Mesendoderm (in vitro differentiated cells): ENCODE measurements at places on chromosomes 4 and X.

- no peak for DNase-seq
Observed at GRCh38 chr4:73586040-73586439, 34.2 kb downstream of the RASSF6 start.

DNA sequence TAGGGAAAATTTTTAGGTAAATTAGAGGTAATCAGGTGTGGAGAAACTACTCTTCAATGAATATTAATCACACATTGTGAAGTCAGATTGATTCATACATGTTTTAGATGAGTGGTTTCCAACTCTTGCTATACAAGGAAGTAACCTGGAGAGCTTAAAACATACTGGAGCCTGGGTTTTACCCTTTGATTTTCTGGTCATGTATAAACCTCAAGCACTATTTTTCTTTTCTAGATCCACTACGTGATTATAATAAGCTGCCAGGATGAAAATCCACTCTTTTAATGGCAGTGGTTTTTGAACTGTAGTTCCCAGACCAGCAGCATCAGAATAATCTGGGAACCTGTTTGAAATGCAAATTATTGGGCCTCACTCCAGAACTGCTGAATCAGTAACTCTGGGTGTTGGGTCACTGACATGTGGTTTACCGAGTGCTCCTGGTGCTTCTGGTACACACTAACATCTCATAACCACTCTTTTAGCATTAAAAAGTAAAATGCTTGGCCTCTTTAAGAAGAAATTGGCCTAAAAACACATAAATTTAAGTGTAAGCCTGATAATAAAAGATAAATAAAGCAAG is 63.4 kb downstream of the DCAF12L1 start:
- peak; percentile 0 for DNase-seq

GRCh38 chr4:176611951-176612350 is 180.8 kb downstream of the VEGFC start:
- no peak for DNase-seq

DNA sequence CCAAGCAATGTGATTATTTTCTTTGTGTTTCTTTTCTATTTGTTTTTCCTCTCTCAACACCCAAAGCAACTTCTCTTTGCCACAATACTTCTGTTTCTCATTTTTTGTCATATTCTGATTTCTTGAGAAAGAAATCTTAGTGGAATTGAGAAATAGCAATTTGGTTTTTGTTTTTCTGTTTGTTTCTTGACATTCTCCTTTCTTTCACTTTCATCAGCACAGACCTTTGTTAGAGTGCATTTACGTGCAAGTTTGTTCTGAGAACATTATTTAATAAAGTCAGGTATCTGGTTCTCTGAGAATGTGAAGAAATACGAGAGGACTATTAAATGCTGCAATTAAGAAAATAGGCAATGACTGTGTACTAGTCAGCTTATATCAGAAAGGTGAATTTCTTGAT is 608.1 kb upstream of the AADAT start:
- no peak for DNase-seq

DNA sequence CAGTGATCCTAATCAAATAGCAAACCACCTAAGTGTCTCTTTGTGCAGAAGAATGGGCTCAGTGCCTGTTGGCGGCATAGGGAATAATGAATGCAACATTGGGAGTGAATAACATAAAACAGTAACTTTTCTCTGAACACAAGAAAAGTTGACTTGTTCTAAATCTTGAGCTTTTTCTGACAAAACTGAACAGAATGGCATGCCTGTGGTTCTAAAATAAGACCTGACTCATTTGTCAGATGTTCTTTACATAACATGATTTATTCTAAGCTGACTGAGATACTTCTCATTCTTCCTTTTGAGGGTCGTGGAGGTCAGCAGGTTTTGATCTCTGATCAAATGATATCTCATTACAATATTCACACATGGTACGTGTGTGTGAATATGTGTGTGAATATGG is 165.4 kb upstream of the WDR1 start:
- DNase-seq, result no peak

DNA sequence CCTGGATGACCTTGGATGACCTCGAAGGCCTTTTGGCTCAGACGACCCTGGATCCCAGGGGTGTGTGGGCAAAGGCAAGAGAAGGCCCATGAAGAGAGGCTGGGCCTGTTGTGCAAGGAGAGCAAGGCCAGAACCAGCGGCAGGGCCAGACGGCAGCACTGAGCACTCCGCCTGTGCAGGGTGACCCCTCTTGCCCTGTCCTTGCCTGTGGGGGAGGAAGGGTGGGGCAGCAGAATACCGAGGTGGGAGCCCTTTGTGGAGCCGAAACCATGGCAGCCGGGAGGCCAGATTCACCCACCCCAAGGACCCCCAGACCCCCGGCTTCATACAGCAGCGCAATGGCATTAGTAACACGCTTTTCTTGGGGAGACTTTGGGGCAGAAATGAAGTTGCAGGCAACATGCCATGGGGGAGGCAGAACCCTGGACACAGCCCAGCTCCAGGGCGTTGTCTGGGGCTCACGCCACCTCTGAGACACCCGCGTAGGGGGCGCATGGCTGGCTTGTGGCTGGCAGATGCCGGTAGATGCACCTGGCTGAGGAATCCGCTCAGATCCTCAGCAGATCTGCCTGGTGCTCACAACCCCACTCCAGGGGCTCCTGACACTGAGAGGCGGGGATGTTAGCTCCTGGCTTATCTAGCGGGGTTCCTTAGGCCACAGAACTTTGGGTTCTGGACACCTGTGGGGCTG is 114.5 kb downstream of the FAM53A start:
- DNase-seq, result no peak

DNA sequence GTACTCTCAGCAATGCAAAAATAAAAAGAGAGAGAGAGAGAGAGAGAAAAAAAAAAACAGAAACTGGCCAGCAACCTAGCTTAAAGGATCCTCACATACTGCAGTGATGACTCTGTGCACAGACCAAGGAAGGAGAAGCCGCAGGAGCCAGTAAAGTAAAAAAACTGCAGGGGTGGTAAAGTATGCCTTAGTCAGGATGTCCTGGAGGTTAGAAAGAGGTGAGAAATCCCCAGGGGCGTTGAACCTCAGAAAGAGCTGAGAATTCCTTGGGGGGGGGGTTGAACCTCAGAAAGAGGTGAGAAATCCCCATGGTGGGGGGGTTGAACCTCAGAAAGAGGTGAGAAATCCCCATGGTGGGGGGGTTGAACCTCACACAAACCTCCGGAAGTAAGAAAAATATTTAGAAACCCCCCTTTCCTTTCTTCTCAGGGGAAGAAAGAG is 48.0 kb downstream of the MAGEA9 start:
- DNase-seq, result peak; percentile 92

DNA sequence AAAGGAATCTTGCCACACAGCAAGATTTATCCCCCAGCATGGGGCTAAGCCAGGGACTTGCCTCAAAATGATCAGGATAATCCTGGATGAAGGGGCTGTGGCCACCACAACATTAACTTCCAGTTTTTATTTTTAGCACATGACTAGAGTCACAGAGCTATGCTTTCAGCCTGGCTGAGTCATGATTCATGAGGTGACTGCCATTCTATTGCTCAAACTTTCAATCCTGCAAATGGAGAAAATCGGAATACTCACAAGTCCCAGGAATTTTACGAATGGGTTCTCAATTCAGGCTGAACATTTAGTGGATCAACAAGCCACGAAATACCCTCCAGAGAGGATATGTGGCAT is 70.7 kb upstream of the HPGD start:
- no peak for DNase-seq

GRCh38 chr4:155903453-155903852 is at the start of gene TDO2:
TSS of gene TDO2 (plus strand) at chr4:155903696. CDS start at chr4:155903759, 63 bp downstream.
- DNase-seq, result no peak

DNA sequence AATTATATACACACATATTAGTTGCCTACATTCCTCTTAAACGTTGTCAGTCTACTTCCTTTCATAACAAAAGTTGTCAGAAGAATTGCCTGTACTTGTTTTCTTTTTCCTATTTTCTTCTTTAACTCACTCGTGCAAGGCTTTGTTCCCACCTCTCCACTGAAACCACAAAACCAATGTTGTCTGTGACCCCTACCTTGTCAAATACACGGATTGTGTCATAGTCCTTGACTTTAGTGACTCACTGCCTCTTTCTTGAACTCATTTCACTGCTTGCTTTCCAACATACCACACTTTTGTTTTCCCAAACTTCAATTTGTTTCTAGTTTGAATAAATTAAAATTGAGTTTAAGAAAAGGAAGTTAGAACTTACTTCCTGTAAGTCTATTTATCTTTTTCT is 283.9 kb upstream of the AGA start:
- DNase-seq, result no peak

DNA sequence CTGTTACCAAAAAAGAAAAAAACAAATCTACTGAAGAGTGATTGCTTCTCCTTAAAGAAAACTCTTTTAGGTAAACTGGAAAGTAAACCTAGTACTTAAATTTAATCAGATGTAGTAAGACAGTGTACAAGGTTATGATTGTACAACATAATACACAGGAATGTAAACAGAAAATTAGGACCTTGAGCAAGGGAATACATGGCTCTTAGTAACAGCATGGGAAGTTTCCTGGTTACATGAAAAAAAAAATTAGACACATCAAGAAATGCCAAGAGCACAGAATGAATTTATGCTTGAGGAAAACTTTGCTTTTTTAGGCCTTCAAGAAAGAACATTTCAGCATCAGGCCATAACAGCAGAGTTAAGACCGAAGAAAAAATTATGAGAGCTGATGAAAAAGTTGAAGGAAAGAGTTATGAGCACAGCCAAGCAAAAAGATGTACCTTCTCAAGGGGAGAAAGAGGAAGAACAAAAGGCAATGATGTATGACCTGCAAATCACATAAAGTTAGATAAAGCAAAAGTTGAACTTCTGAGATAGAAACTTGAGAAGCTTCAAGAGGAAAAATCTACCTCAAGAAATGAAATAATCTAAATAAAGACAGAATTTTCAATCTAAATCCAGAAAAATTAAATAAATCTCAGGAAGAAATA is 311.6 kb downstream of the GALNTL6 start:
- no peak for DNase-seq

DNA sequence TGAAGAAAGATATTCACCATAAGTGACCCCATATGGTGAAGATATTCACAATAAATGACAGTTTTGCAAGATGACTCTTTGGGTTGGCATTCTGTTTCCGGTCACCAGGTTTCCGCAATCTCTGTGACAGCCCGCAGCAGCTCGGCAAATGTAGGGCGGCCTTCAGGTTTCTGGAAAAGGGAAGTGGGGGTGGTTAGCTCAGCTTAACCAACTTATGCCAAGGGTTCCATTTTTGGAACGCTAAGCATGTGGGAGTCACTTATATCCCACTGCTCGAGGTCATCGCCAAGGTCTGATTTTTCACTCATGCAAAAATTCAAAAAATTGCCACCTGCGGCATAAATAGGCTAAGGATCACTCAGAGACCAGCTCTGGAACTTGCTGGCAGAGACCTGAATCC is 51.0 kb downstream of the NIPAL1 start:
- DNase-seq, result no peak

DNA sequence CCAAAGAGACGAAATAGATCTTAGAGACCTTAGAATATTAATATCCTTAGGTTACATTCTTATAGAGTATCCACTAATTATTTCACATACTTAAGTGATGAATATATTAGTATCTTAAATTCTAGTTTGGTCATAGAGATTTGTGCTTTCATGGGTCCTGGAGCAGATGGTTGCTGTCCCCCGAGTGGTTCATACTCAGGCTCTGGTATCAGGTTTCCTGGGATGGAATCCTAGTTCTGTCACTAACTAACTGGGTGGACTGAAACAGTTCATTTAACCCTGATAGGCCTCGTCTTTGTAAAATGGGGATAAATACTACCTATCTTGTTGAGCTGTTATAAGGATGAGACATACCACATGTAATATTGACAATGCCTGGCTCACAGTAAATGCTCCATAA is 264.6 kb downstream of the TENM3 start:
- peak; percentile 23 for DNase-seq

GRCh38 chrX:28349888-28350287 is 237.4 kb upstream of the IL1RAPL1 start:
- no peak for DNase-seq

- no peak for DNase-seq
Observed at GRCh38 chrX:114710571-114710970, 126.7 kb downstream of the HTR2C start.

- no peak for DNase-seq
Observed at GRCh38 chrX:142204522-142205433, at the start of gene MAGEC2. TSS of gene MAGEC2 (minus strand) at chrX:142205290. CDS start at chrX:142203987, 1,303 bp downstream.

- DNase-seq, result peak; percentile 76
Observed at GRCh38 chr4:577499-578450, 1.7 kb upstream of the TMEM271 start.

DNA sequence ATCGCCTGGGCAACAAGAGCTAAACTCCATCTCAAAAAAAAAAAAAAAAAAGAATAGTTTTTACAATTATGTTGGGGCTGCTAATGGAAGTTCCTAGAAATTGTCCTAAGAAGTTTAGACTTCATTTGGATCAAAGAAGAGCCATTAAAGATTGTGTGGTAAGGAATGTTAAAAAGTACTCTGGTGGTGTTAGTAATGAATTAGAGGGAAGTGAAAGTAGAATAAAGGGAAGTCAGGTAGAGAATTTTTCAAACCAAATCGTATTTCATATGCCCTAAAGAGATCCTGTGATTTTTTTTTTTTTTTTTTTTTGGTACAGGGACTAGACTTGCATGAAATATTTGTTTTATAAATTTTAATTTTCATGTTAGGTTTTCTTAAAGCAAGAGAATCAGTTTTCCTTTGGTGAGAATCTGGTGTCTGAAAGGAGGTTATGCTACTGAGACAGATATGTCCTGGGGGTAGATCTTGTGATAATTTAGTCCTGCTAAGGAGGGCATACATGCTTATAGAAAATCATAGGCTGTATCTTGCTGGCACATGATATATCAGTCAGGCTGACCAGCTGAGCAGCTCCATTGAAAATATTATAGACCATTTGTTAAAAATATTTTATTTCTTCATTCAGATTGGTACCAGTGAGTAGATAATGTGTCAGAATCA is 10.7 kb downstream of the SEC24B start:
- DNase-seq, result no peak

DNA sequence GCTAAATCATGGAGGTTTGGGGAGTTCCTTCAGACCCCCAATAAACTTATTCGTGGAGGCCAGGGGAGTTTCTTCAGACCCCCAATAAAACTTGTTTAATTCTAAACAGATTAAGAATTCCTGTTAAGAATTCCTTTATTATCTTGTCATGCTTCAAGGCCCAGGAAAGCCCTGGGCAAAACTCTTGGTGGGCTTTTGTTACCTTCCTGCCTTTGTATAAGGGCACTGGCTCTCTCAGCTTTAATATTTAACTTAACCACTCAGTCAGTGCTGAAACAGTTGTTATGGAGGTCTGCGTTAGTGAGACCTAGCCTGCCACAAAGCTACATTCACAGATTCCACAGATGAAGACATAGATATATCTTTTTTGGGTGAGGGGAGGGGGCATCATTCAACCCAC is 29.0 kb upstream of the LGI2 start:
- no peak for DNase-seq
